Gastrocnemius medialis (tissue), 4 donors: ENCODE measurements at places on chromosomes 7 and 10.

GRCh38 chr7:47375121-47375938 lies 206.6 kb downstream of the TNS3 start:
- no peaks in the 10 kb centered on the region for H3K36me3 ChIP-seq
- H3K4me3 ChIP-seq = no peak overlapping the region
- DNase-seq = no peak
- peak overlapping the region; percentile 57 for H3K27ac ChIP-seq
- H3K27me3 ChIP-seq = no peaks in the 10 kb centered on the region

DNA sequence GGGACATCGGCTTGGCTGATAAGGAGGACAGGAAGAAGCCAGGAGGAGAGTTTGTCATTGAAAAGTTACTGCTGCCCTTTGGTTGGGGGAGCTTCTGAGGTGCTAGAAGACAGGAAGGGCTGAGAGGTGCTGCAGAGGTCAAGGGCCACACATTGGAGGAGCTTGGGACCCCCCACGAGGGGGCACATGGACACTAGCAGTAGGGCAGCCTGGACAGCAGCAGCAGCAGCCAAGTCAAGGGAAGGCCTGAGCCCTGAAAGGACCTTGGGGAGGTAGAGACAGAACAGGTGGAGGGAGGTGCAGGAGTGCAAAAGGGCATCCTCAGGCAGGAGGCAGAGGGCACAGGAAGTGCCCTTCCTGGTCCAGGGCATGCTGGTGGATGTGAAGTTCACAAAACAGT lies 439.7 kb upstream of the IGFBP3 start:
- no peak overlapping the region for H3K27ac ChIP-seq
- no peak overlapping the region for H3K4me3 ChIP-seq
- DNase-seq = no peak

GRCh38 chr10:27153845-27154193 lies 365 bp downstream of the YME1L1 start:
- no peaks in the 10 kb centered on the region for H3K27me3 ChIP-seq
- H3K4me1 ChIP-seq = peaks cover 22% of the 10 kb centered on the region
- peak overlapping the region; percentile 98 for H3K27ac ChIP-seq
- H3K4me3 ChIP-seq = peak overlapping the region; percentile 65

DNA sequence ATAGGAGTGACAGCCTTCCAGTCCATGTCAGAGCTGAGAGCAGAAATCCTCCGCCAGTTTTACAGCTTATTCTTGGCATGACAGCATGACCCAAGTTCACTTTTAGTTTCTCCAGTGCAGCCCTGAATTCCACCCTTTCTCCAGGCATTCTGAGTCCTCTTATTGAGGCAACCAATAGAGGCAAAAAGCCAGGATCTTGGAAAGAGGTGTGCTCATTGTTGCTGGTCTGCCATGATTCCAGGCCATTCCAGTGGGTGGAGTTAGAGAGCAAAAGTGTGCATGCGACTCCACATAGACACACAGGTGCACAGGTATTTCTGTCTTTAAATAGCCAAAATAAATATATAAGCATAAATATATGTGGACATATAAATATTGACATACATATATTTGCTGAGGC lies 224.7 kb upstream of the ADARB2 start:
- no peaks in the 10 kb centered on the region for H3K27me3 ChIP-seq
- H3K4me3 ChIP-seq = no peak overlapping the region
- no peak overlapping the region for H3K27ac ChIP-seq

DNA sequence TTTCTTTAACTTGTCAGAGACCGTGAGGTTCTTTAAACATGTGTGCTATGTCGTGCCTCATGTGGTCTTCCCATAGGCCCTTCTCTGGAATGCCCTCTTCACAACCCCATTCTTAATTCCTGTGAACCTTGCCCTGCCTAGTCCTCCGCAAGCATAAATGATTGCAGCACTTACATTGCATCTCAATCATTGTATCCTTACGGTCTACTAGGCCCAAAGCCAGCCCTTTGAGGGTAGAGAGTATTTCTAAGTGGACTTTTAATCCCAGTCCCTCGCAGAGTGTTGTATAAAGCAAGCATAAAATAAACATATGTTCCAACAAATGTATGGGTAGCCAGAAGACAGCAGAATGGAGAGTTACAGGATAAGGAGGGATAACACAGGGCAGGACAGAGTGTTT lies 92.1 kb upstream of the FAM133B start:
- no peaks in the 10 kb centered on the region for H3K36me3 ChIP-seq
- no peaks in the 10 kb centered on the region for H3K4me1 ChIP-seq
- H3K4me3 ChIP-seq = no peak overlapping the region
- DNase-seq = no peak
- H3K27ac ChIP-seq = no peak overlapping the region

DNA sequence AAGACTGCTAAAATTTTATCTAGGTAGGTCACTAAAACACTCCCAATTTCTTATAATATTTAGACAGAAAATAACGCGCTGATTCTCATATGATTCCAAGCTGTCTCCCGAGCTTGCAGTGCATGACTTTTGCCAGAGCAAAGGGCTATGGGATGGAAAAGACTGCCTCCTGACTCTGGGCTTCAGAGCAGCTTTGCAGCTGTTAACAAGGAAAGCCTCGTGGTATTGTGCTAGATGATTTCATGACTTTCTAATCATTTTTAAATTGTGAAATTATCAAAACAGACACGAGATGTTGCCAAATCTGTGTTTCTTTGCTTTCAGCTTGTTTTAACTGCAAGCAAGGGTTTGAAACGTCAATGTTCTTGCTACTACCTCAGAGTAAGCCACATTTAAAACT lies 238.3 kb downstream of the AGMO start:
- no peak overlapping the region for H3K27ac ChIP-seq
- no peaks in the 10 kb centered on the region for H3K36me3 ChIP-seq
- no peak overlapping the region for H3K4me3 ChIP-seq
- no peaks in the 10 kb centered on the region for H3K27me3 ChIP-seq
- DNase-seq = peak; percentile 4

- DNase-seq = no peak
- peaks cover 22% of the 10 kb centered on the region for H3K27me3 ChIP-seq
- no peak overlapping the region for H3K27ac ChIP-seq
- H3K4me1 ChIP-seq = peaks cover 3% of the 10 kb centered on the region
These were observed 58.5 kb upstream of the DNAJB6 start for GRCh38 chr7:157278167-157278790.

DNA sequence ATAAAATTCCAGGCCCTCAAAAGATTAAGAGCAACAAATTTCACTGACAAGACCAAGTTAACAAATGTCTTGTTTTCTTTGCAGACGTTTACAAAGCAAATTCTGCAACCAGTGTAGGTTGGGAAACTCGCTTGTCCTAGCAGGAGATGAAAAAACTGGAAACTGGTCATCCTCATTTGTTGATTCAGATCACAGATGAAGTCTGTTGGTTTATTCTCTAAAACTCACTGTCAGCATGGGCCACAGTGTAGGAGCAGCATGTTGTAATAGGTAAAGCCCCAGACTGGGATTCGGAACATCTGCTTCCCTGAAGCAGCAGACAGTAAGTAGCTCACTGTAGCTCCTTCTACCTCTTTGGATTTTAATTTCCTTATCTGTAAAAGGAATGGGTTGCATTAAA lies 31.5 kb downstream of the PANK1 start:
- no peak overlapping the region for H3K27ac ChIP-seq
- no peaks in the 10 kb centered on the region for H3K27me3 ChIP-seq
- no peak overlapping the region for H3K4me3 ChIP-seq
- no peaks in the 10 kb centered on the region for H3K36me3 ChIP-seq
- no peak for DNase-seq
- H3K4me1 ChIP-seq = peaks cover 19% of the 10 kb centered on the region

DNA sequence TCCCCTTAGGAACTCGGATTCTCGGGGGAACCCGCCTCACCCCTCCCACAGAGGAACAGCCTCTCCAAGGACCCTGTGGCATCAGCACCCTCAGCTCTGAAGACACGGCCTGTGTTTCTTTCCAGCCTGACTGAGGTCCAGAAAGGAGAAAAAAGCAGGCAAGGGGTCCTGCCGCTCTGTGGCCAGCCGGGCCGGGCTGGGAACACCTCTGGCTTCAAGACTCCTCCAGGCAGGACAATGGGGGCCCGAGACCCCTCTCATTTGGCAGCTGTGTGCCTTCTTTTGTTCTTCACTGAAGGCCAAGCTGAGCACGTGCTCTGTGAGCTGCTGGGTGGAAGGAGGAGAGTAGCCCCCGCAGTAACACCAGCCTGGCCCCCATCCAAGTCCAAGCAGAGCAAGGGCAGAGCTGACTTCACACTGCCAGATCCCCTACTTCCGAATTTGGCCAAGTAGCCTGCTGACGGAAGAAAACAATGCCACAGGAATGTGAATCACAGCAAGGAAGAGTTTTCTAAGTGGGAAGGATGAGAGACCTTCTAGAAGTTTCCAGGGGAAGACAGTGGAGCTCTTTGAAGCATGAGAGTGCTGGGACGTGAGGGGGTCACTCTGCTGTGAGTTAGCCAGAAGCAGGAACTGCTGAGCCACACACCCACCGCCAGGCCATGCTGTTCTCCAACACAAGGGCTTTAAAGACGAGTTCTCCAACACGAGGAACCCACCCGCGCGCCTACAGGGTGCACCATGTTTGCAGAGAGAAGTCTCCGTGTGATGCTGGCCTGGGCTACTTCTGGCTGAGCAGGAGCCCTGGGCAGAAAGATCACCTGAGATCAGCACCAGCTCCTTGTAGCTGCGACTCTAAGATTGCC lies 3.1 kb downstream of the CNPY1 start:
- no peak overlapping the region for H3K4me3 ChIP-seq
- H3K4me1 ChIP-seq = no peaks in the 10 kb centered on the region
- H3K36me3 ChIP-seq = no peaks in the 10 kb centered on the region
- no peak overlapping the region for H3K27ac ChIP-seq

DNA sequence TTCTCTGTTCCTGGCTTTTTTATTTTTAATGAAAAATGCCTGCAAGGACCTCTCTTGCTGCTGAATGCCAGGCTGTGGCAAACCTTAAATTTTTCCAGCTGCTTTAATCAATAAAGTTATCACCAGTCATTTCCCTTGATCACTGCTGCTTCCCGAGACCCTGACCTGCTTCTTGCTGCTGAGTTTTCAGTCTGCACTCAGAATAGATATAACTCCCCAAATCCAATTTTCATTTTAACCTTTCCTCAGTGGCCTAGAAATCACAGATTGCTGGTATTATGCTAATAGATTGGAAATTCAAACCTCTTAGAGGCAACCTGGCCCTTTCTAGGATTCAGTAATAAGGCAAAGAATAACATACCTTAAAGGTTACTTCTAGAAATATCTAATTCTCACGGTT lies 43.7 kb downstream of the LHPP start:
- no peak overlapping the region for H3K4me3 ChIP-seq
- H3K4me1 ChIP-seq = no peaks in the 10 kb centered on the region

GRCh38 chr7:22577470-22578001 lies 77.5 kb upstream of the STEAP1B start:
- H3K4me3 ChIP-seq = no peak overlapping the region
- no peaks in the 10 kb centered on the region for H3K36me3 ChIP-seq
- no peaks in the 10 kb centered on the region for H3K27me3 ChIP-seq
- peak; percentile 59 for DNase-seq
- H3K27ac ChIP-seq = peak overlapping the region; percentile 54
- H3K4me1 ChIP-seq = peaks cover 15% of the 10 kb centered on the region

GRCh38 chr7:47763063-47763974 lies 181.4 kb upstream of the TNS3 start:
- peaks cover 5% of the 10 kb centered on the region for H3K4me1 ChIP-seq
- no peaks in the 10 kb centered on the region for H3K36me3 ChIP-seq
- H3K27ac ChIP-seq = no peak overlapping the region
- no peak for DNase-seq
- H3K27me3 ChIP-seq = no peaks in the 10 kb centered on the region
- no peak overlapping the region for H3K4me3 ChIP-seq

- H3K4me3 ChIP-seq = peak overlapping the region; percentile 1
- no peaks in the 10 kb centered on the region for H3K36me3 ChIP-seq
- peak; percentile 72 for DNase-seq
- H3K27me3 ChIP-seq = no peaks in the 10 kb centered on the region
These were observed 177.1 kb upstream of the SVIL start for GRCh38 chr10:29811751-29812427.

DNA sequence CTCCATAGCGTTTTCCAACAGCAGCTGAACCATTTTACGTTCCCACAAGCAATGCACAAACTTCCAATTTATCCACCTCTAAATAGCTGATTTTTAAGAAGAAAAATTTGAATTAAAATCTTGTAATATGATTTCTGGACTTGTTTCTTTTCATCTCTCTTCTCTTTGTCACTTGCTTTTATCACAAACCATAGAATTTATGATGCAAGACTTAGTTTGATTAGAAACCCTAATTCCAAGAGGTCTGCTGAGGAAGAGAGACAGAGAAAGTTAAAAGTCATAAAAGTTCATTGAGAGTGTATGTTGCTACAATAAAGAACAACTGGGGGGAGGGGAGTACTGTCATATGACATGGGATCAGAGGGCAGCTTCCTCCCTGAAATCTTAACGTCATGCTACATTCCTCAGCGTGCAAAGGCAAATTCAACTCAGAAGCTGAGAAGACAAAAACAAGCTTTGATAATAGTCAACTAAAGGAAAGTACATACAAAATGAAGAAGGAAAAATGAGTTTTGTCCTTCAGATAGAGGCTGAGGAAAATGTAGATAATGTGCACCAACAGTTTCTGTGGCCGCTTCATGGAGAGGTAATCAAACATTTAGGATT lies 18.4 kb upstream of the CUBN start:
- no peaks in the 10 kb centered on the region for H3K27me3 ChIP-seq
- H3K4me3 ChIP-seq = no peak overlapping the region
- H3K36me3 ChIP-seq = no peaks in the 10 kb centered on the region
- H3K27ac ChIP-seq = no peak overlapping the region
- no peaks in the 10 kb centered on the region for H3K4me1 ChIP-seq

DNA sequence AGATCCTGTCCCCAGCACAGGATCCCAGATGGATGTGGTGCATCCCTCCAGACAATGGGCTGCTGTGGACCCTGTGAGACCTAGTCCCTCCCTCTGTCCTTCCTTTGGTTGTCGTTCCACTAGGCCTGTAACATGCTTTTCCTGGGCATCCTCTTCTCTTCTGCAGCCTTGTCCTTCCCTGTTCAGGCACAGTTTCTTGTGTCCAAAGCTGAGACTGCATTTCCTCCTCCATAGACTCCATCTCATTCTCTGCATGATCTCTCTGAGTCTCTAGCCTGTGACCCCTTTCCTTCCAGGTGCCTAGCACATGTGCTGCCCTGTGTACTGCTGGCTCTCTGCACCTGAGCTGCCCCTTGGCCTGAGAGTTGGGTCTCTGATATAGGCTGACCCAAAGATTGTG lies 293.5 kb upstream of the IGFBP3 start:
- no peak overlapping the region for H3K4me3 ChIP-seq
- H3K27me3 ChIP-seq = no peaks in the 10 kb centered on the region
- no peaks in the 10 kb centered on the region for H3K4me1 ChIP-seq
- H3K27ac ChIP-seq = no peak overlapping the region
- H3K36me3 ChIP-seq = no peaks in the 10 kb centered on the region
- no peak for DNase-seq

- DNase-seq = no peak
- no peaks in the 10 kb centered on the region for H3K4me1 ChIP-seq
These were observed 231.5 kb upstream of the NRP1 start for GRCh38 chr10:33566001-33566400.

- no peak for DNase-seq
- H3K4me3 ChIP-seq = no peak overlapping the region
- H3K36me3 ChIP-seq = peaks cover 63% of the 10 kb centered on the region
These were observed 25.8 kb downstream of the NHLRC2 start for GRCh38 chr10:113880236-113880635.
